A673 (cell line): ENCODE measurements at places on chromosomes 4 and X. TPM values are rescaled to one million over a fixed set of nuclear protein-coding genes. Genes with fewer than 3 reads are reported as not detected.
A peak's percentile ranks its signal among the peaks of the same experiment; 100 is the strongest.

DNA sequence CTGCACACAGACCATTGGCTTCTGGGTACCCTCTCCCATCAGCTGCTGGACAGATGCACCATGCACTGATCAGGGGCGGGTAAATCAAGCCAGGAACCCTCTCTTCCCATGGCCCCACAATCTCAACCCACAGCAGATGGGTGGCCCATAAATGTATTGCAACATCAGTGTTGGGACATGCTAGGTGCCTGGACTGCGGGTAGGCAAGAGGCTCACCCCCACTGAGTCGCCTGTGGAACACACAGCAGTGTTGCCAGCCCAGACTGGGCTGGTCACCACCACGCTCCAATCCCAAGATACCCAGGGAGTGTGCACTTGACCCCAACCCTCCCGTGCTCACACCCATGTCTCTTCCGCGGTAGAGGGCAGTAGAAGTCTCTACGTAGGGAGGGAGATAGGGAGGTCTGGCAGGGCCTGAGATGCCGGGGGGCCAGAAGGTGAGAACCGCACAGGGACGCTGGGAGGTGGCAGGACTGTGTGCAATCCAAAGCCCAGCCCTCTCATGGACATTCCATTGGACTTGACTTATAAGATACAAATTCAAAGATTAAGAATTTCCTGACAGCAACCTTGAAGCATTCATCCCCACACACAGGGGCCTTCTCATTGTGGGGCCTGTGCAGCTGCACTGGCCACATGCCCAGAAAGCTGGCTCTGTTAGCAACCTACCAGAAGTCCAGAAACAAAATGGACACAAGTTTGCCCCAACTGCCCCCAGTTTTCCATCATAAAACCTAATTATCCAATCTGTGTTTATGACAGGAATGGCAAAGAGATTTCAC is 183.7 kb downstream of the NSUN7 start:
- H3K4me3 ChIP-seq: no peak overlapping the region
- no peaks in the 10 kb centered on the region for H3K4me1 ChIP-seq
- no peaks in the 10 kb centered on the region for H3K36me3 ChIP-seq
- H3K27ac ChIP-seq: no peak overlapping the region
- no peaks in the 10 kb centered on the region for H3K27me3 ChIP-seq

DNA sequence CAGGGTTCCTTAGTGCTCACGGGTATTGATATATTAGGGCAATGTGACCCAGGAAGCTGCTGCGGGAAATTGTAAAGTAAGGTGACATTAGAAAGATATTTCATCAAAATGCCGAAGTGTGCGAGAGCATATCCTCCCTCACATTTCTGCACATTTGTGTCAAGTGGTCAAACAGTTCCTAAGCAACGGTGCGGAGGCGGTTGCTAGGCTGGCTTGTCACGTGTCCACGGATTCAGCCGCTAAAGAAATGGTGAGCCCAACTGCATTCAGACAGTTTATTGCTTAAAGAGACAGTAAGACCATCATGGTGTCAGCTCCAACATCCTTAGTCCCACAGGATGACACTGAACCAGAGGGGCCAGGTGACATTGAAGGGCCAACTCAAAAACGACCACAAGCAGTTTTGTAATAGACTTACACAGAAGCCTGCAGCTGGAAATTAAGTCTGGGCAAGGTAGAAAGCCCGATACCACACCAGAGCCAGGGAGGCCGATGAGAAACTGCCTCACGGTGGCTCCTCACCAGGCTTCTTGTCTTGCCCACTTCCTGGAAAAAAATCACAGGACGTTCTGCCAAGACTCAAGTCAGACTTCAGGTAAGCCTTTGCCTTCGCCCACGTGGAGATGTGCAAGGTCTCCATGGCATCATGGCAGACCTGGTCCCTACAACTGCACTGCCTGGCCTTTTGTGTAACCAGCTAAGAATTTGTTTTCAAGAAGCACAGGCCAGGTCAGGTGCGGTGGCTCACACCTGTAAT is 50.4 kb downstream of the USP11 start:
- H3K36me3 ChIP-seq: no peaks in the 10 kb centered on the region
- no peak overlapping the region for H3K27ac ChIP-seq
- no peak overlapping the region for H3K4me3 ChIP-seq

DNA sequence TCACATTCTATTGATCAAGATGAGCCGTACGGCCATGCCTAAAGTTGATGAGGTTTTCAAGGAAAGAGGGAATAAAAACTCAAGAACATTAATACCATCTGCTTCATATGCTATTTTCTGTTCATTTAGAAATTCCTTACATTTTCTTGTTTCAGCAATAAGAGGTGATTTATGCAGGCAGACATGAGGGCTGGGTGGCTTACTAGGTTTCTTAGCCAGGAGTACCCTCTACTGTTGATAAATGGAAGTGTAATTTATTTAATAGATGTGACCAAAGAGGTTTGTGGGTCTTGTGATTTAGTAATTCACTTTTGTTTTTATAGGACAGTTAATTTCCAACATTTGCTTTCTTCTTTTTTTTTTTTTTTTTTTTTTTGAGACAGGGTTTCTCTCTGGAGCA is 6.4 kb upstream of the SMIM9 start:
- DNase-seq: peak; percentile 60
- H3K4me1 ChIP-seq: no peaks in the 10 kb centered on the region
- no peaks in the 10 kb centered on the region for H3K27me3 ChIP-seq
- H3K36me3 ChIP-seq: no peaks in the 10 kb centered on the region
- no peak overlapping the region for H3K27ac ChIP-seq

- H3K27me3 ChIP-seq: no peaks in the 10 kb centered on the region
- H3K36me3 ChIP-seq: no peaks in the 10 kb centered on the region
- H3K4me1 ChIP-seq: no peaks in the 10 kb centered on the region
- DNase-seq: no peak
Observed at GRCh38 chrX:122584981-122585380, 599.1 kb upstream of the GRIA3 start.

DNA sequence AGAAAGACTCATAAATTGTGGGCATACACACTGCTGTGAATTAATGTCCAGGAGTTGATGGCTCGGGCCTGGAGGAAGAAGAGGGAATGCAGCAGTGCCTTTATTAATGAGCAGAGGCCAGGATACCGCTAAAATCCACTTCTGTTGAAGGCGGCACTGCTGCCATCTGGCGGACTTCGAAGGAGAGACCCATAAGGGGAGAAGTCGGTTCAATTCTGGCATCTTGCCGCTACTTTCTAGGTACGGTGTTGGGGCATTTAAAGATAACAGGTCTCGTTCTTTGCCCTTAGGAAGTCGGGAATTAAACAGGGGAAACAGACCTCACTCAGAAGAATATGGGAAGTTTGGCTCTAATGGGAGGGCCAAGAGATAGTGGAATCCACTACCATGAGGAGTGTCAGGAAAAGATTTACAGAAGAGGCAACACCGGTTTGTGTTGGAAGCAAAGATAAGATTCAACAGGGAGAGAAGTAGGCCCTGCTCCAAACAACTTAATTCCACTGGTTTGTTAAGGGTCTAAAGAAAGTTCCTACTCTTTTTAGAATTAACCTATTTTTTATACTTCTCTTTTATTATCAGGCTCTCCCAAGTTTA is 133.6 kb upstream of the GIMD1 start:
- H3K27me3 ChIP-seq: no peaks in the 10 kb centered on the region
- no peak overlapping the region for H3K4me3 ChIP-seq
- no peak overlapping the region for H3K27ac ChIP-seq
- no peak for DNase-seq

DNA sequence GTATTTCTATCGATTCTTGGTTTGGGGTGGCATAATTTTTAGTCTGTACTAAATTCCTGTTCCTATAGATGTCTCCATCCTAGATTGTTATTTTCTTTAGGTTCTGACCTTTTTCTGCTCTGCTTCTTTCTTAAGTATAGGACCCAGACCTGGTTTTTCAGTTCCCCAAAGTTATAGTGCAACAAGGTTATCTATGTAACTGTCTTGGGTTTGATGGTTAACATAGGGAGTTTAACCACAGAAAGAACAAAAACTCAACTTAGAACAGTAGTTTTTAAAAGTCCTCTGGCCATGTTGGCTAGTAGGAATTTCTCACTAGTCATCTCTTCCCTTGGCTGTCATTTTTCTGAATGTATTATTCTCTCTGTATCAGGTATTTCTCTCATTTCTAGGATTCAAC is 38.8 kb upstream of the MAD2L1 start:
- no peaks in the 10 kb centered on the region for H3K36me3 ChIP-seq
- H3K4me3 ChIP-seq: no peak overlapping the region
- H3K27me3 ChIP-seq: no peaks in the 10 kb centered on the region
- no peaks in the 10 kb centered on the region for H3K4me1 ChIP-seq
- DNase-seq: no peak
- no peak overlapping the region for H3K27ac ChIP-seq

DNA sequence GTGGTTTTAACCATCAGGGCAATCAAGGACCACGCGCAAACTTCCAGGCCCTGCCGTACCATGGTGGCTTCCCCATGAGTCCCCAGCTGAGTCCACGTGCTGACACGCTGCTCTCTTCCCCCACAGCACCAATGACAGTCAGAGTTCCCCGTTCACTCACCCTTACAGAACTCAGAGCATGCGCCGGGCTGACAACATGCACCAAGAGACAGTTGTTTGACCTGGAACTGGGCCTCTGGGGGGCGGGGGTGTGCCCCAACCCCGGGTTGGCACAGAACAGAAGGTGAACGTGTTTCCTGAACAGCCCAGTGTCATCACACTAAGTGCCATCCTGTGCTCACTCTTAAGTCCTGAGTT is 29.4 kb downstream of the IRF2 start:
- H3K36me3 ChIP-seq: no peaks in the 10 kb centered on the region
- no peak overlapping the region for H3K4me3 ChIP-seq
- no peak overlapping the region for H3K27ac ChIP-seq
- peaks cover 49% of the 10 kb centered on the region for H3K4me1 ChIP-seq
- DNase-seq: no peak

- H3K4me3 ChIP-seq: no peak overlapping the region
- no peak for DNase-seq
- H3K36me3 ChIP-seq: no peaks in the 10 kb centered on the region
Observed at GRCh38 chr4:38055566-38055965, 95.4 kb downstream of the PTTG2 start.

GRCh38 chr4:127741247-127741646 is 11.0 kb downstream of the SLC25A31 start:
- DNase-seq: no peak
- no peak overlapping the region for H3K27ac ChIP-seq
- H3K4me3 ChIP-seq: no peak overlapping the region
- H3K36me3 ChIP-seq: no peaks in the 10 kb centered on the region
- no peaks in the 10 kb centered on the region for H3K4me1 ChIP-seq

- H3K4me1 ChIP-seq: no peaks in the 10 kb centered on the region
- no peaks in the 10 kb centered on the region for H3K27me3 ChIP-seq
- no peak for DNase-seq
- H3K36me3 ChIP-seq: no peaks in the 10 kb centered on the region
Observed at GRCh38 chrX:133650239-133650638, 234.9 kb upstream of the GPC4 start.

DNA sequence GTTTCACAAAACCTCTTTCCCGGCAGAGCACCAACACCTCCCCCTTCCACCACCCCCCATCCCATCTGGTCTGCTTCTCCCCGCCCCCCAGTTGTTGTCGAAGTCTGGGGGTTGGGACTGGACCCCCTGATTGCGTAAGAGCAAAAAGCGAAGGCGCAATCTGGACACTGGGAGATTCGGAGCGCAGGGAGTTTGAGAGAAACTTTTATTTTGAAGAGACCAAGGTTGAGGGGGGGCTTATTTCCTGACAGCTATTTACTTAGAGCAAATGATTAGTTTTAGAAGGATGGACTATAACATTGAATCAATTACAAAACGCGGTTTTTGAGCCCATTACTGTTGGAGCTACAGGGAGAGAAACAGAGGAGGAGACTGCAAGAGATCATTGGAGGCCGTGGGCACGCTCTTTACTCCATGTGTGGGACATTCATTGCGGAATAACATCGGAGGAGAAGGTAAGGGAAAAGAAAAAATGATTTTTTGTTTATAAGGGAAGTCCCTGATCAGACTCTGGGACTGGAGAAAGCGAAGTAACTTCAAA is at the start of gene PDGFRA:
Gene PDGFRA, plus strand, starts transcription at position 333 of the 541 bp plus-strand sequence. CDS start 29,476 bp downstream, outside the sequence.
- H3K27me3 ChIP-seq: peaks cover 82% of the 10 kb centered on the region
- H3K4me3 ChIP-seq: no peak within 1 kb of the TSS
- DNase-seq: no peak
- no peak within 1 kb of the TSS for H3K27ac ChIP-seq

- H3K4me3 ChIP-seq: no peak overlapping the region
- no peak for DNase-seq
- H3K27ac ChIP-seq: no peak overlapping the region
- H3K4me1 ChIP-seq: no peaks in the 10 kb centered on the region
- H3K36me3 ChIP-seq: no peaks in the 10 kb centered on the region
Observed at GRCh38 chr4:131159261-131159660, 1989.8 kb upstream of the PCDH10 start.

DNA sequence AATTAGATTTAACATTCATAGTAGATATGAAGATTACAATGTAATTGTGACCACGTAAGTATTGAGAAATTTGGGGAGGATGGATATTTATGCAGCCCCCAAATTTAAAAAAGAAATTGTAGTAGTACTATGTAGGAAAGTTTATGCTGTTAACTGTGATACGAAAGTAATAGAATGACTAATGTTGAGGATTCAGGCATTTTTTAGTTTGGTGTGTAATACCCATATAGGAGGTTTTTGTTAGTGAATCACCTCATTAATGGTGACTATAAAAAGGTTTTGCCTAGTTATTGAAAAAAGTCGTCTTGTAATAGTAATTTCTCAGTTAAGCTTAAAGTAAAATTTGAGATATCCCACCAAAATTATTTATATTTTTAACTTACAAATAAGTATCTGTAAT is 67.2 kb downstream of the SMARCAD1 start:
- H3K4me3 ChIP-seq: no peak overlapping the region
- no peaks in the 10 kb centered on the region for H3K4me1 ChIP-seq
- no peak overlapping the region for H3K27ac ChIP-seq
- H3K36me3 ChIP-seq: peaks cover 21% of the 10 kb centered on the region

GRCh38 chr4:153206534-153206933 is 2.3 kb downstream of the TRIM2 start:
- H3K4me3 ChIP-seq: no peak overlapping the region
- H3K27ac ChIP-seq: no peak overlapping the region
- no peak for DNase-seq
- no peaks in the 10 kb centered on the region for H3K36me3 ChIP-seq
- no peaks in the 10 kb centered on the region for H3K27me3 ChIP-seq

DNA sequence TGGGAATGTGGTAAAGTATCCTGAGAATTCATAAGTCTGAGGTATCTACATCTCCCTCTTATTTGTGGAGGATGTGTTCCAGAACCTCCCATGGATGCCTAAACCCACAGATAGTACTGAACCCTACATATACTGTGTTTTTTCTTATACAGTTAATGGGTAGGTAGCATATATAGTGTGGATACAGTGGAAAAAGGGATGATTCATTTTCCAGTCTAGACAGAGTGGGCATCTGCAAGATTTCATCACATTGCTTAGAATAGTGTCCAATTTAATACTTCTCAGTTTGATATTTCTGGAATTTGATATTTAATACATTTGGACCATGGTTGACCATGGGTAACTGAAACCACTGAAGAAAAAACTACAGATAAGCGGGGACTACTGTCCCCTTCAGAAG is 155.0 kb upstream of the ANKRD50 start:
- H3K36me3 ChIP-seq: no peaks in the 10 kb centered on the region
- no peak for DNase-seq
- H3K27ac ChIP-seq: no peak overlapping the region
- H3K4me3 ChIP-seq: no peak overlapping the region
- no peaks in the 10 kb centered on the region for H3K27me3 ChIP-seq

The CCDC149 gene
- 2.8 and 3.1 TPM in 2 replicates for total RNA-seq

The PPEF1 gene
- total RNA-seq: 1.2 and 2.1 TPM in 2 replicates

The NR0B1 gene
- 54.5 and 69.6 TPM in 2 replicates for total RNA-seq

The HTRA3 gene
- 0.64 and 1.4 TPM in 2 replicates for total RNA-seq

The POU3F4 gene
- not detected in 2 replicates for total RNA-seq

The CBR4 gene
- 31.4 and 31.6 TPM in 2 replicates for total RNA-seq

The RASGEF1B gene
- total RNA-seq: 6.4 and 8.1 TPM in 2 replicates

The CENPVL3 gene
- 20.8 and 21.7 TPM in 2 replicates for total RNA-seq

The FAAH2 gene
- 0.24 TPM in 1 of 2 replicates, not detected in the other for total RNA-seq

The KDR gene
- total RNA-seq: 0.42 and 0.47 TPM in 2 replicates

The MYOZ2 gene
- total RNA-seq: not detected in 2 replicates

The GAGE2A gene
- not detected in 2 replicates for total RNA-seq

The MOSPD2 gene
- 7.7 and 11.5 TPM in 2 replicates for total RNA-seq
